Stimulated activated CD4-positive, alpha-beta T cell treated with anti-CD3 and anti-CD28 coated beads, Interleukin-2, amount 100 ng/mL, for 24 hours (primary cell): ENCODE measurements at places on chromosomes 6 and 20.

DNA sequence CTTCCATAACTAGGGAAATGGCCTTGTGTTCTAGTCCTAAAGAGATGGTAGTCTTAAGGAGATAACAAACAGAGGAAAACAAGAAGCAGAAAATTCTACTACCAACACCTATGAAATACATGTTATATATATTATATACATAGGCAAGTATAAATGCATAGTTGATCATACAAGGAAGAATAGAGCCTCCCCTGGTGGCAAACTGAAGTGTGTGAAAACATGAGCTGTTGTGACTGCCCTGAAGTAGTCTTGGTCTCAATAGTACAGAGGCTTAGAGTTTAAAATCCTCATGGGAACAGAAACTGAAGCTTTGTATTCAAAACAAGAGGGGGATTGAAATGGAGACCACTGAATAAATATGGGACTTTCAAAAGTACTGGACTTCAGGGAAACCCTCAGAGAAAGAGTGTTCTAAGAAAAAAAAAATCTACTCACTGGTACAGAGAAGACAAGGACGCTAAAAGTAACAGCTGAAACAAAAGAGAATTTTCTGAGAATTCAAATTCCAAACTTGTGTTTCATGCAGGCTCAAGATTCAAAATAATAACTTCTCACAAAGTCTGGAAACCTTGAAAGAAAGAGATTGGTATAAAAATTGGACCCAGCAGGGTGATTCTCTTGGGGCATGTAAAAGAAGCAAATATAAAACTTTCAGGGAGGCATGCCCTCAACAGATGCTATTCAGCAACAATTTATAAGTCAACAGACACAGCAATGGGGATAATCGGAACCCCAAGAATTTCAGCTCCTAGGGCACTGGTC lies 59.7 kb upstream of the SAMD3 start:
- DNase-seq: no peak

DNA sequence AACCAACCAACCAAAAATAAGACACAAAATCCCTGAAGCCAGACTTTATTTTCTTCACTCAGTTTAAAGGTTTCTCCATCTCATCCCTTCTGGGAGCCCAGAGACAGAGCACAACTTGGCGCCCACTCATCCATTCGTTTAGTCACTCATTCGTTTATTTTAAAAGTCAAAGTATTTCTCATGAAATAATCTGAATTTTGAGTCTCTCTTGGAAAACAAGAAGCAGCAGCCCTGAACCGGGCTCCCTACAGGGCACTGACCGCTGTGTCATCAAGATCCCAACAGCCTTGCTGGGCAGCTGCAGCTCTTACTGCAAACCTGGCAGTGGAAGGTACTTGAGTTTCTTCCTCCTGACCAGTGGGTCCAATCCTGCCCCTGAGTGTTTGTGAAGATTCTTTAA lies 171.6 kb downstream of the THBS2 start:
- no peak for DNase-seq

GRCh38 chr6:149922642-149923326 lies at the start of gene RAET1G:
RAET1G (minus strand) TSS chr6:149923121; CDS start chr6:149923010, 111 bp downstream.
- DNase-seq: peak; percentile 83

DNA sequence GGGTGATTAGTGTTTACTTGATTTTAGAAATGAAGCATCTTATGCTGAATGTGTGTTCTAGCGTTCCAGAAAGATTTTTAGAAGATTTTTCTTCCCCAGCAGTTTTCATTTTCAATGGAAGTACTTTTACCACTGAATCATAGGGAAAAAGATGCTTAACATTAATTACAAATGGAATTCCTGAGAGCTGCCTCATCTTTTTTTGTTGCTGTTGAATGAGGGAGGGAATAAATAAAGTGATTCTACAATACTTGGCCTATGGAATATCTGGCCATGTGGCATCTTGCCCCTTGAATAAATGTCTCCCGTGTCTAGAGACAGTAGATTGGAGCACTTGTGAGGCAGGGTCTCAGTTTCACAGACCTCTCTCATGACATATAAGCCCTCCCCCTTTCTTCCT lies 44.1 kb upstream of the SLC22A1 start:
- DNase-seq: no peak

- no peak for DNase-seq
Observed at GRCh38 chr6:12148317-12148801, 136.2 kb downstream of the HIVEP1 start.

GRCh38 chr20:4445784-4446183 lies 275.9 kb upstream of the PRND start:
- DNase-seq: no peak

GRCh38 chr20:32296819-32297420 lies 19.5 kb downstream of the KIF3B start:
- no peak for DNase-seq

- DNase-seq: no peak
Observed at GRCh38 chr20:47688385-47689381, 96.6 kb downstream of the SULF2 start.

DNA sequence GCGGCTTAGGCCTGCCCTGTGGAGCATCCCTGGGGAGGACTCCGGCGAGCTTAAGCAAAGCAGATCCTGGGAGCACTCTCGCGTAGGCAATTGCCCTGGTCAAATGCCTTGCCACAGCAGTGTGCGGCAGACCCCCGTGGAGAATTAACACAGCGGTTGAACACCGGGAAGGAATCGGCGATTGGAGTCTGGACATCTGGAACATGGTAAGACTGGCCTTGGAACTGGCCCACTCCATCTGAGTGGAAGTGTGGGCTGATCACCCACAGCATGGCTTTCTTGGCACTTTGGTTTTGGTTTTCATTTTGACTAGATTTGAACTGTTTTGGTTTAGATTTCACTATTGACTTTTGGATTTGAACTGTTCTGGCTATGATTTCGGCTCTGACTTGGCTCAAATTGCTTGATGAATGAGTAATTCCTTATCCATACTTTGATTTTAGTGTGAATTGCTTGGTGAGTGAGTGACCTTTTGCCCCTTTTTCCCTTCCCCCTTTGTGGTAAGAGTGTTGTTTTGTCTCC lies 300.7 kb downstream of the RNGTT start:
- DNase-seq: no peak

DNA sequence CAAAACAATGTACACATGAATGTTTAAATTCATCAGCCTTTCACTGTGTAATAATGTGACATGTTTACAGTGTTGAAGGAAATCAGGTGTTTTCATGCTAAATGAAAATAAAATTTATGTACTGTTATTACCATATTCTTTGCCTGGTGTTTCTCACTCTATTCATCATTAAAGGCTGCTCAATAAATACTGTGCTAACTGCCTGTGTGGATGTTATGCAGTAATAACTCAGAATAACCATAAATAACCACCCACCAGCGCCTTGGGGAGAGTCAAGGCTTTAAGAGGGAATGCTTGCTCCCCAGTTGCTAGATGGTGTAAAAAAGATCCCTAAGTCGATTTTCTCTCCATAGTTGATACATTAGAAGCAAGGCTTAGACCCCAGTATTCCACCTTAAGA lies 299.9 kb downstream of the EYA4 start:
- DNase-seq: no peak

GRCh38 chr6:170036916-170037315 lies 254.0 kb downstream of the DLL1 start:
- DNase-seq: no peak

DNA sequence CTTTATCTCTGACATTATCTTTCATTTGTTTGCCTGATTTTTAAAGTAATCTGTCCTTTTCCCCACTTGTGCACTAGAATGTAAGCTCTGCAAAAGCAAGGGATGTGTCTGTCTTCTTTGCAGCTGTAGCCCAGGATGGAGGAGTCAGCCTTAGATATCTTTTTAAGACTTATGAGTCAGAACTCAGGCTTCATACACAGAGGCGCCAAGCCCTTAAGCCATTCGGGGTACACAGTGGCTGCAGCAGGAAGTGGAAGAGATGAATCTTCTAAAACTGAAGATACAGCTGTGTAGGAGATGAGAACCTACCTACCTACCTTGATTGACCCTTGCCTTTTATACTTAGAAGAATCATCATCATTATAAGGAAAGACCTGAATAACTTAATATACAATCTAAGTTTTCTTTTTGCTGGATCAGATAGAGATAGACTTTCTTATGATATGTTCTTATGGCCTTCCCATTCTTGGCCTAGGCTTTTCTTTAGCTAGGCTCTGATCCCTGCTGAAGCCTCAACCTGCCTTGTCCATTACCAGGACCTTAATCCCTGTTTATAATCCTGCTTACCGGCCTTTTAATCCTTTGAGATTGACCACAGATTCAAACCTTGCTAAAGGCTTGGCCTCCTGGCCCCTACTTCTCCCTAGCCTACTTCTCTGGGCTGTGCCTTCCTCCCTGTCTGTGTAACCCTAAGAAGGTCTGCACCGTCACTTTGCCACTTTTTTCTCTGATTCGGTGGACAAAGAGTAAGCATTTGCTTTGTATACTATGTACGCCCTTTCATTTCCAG lies 304.5 kb downstream of the PRL start:
- no peak for DNase-seq

- no peak for DNase-seq
Observed at GRCh38 chr6:28632326-28632851, 106.7 kb downstream of the GPX5 start.

DNA sequence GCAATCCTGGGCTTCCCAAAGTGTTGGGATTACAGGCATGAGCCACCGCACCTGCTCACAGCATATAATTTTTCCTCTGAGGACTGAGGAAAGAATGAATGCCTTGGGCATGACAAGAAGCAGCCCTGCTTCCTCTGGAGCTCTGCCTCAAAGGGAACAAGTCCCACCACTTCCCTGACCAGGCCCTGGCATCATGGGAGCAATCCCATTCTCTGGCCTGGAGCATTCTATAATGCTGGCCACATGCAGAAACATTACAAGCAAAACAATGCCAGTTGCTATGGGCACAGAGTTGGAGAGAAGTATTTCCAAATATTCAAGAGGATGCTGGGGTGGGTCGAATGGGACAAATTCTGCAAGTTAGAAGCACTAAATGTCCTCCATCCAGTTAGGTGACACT lies 41.5 kb upstream of the ARMH2 start:
- DNase-seq: no peak

DNA sequence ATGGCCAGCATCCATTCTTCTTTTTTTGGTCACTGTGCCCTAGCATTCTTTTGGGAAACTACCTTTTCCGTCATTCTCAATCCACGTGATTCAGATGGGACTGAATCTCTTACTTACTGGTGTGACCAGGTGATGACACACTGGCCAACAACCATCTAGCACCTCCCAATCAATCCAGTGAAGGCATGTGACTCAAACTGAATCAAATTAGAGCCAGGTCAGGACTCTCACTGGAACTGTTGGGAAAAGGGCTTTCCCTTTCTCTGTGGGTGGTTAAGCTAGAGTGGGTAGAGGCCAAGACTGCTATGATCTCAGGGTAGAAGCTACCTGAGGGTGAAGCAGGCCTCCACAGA lies 36.2 kb upstream of the ZMYND8 start:
- no peak for DNase-seq

GRCh38 chr6:110655821-110656220 lies 159.4 kb downstream of the CDK19 start:
- no peak for DNase-seq

DNA sequence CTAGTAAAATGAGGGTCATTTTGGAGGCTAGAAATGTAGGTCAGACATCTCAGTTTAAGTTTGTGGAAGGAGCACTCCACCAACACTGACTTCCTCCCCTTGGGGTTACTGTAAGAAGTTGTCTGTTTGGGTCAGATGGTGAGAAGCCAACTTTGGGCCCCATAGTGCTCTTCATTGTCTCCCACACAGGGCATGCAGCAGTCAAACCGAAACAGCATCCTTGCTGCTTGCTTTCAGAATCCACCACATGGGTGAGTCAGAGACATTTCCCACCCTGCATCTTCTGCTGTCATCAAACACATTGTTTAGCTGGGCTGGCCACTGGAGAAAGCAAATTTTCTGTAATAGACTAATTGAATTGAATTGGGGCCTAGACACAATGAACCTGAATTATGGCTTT lies 16.8 kb downstream of the IL17F start:
- DNase-seq: peak; percentile 71

GRCh38 chr20:4295226-4295625 lies 279.9 kb upstream of the RNF24 start:
- DNase-seq: no peak

DNA sequence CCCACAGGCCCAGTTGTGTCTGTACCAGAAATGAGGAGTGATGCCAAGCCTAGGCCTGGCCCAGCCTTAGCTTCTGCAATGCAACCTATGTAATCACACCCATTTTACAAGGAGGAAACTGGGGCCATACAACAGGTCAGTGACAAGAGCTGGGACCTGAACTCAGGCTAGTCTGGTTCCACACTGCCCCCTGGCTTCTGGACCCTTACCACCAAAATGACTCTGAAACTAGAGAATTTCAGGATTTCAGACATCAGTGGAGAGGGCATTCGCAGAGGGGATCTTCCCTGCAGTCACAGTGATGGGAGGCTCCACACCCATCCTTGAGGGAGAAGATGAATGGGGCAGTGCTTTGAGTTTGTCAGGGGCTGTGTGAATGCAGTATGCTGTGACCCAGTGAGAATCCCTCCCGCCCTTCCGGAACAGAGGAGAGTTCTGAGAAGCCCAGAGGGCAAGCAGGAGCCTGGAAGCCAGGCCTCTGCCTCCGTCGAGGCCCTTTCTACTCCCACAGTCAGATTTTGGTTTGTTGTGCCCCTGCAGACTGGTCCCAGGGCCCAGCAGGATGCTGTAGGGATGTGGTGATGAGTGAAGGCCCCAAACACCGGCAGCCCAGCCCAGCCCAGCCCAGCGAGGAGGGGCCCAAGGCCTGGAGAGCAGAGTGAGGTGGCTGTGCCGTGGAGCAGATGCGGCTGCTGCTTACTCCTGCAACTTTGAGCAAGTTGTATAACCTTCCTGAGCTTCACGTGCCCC lies 48.1 kb upstream of the MYL9 start:
- peak; percentile 17 for DNase-seq

DNA sequence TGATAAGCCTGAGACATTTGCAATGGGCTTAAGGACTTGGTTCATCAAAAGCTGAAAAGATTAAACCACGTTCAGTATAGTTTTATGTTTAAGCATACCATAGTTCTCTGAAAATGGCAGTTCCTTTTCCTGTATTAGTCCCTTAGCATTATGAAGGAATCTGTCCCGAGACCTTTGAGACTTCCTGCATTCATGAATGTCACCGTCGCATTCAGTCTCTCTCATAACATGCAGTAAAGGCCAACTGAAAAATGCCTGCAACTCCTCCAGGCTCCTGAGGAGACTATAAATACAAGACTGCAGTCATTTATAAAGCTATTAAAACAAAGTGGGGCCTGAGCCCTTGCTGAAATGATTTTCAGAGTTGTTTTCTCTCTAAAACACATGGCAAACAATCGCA lies 129.1 kb downstream of the SYCP2 start:
- no peak for DNase-seq
